ENCODE measurements at places on chromosomes 4 and X. TPM values are rescaled to one million over a fixed set of nuclear protein-coding genes. Genes with fewer than 3 reads are reported as not detected.

CD38 gene
- total RNA-seq: 38.4 TPM

GAB3 gene
- total RNA-seq: 6.6 TPM

GLUD2 gene
- 4.0 TPM for total RNA-seq

GLRA3 gene
- total RNA-seq: not detected

SPARCL1 gene
- 241 TPM for total RNA-seq

PPARGC1A gene
- 9.2 TPM for total RNA-seq

RIPPLY1 gene
- not detected for total RNA-seq

FGF13 gene
- 3.2 TPM for total RNA-seq

C4orf51 gene
- total RNA-seq: not detected

GPR50 gene
- not detected for total RNA-seq

USP17L10 gene
- not detected for total RNA-seq

GNRHR gene
- total RNA-seq: not detected

TKTL2 gene
- not detected for total RNA-seq

ADRA2C gene
- total RNA-seq: 3.2 TPM

YIPF6 gene
- total RNA-seq: 54.5 TPM

MAP7D2 gene
- 1.5 TPM for total RNA-seq

FSTL5 gene
- total RNA-seq: not detected

P2RY4 gene
- not detected for total RNA-seq

MAGEA8 gene
- total RNA-seq: not detected

SSX4 gene
- total RNA-seq: not detected

CXCL6 gene
- total RNA-seq: 4.8 TPM

BMP15 gene
- not detected for total RNA-seq

CYLC1 gene
- total RNA-seq: not detected

MAGEC2 gene
- not detected for total RNA-seq

FMR1NB gene
- total RNA-seq: not detected

TBC1D19 gene
- total RNA-seq: 14.3 TPM

TDO2 gene
- total RNA-seq: 13.4 TPM

FGFBP2 gene
- total RNA-seq: 2.9 TPM

EGFL6 gene
- total RNA-seq: 36.7 TPM

INTS6L gene
- total RNA-seq: 7.2 TPM

EDNRA gene
- 26.6 TPM for total RNA-seq

PAGE2B gene
- total RNA-seq: not detected

CCDC110 gene
- total RNA-seq: 2.1 TPM

PHOX2B gene
- total RNA-seq: not detected

CXCL10 gene
- 3.4 TPM for total RNA-seq

ZXDA gene
- total RNA-seq: 3.7 TPM

ATP8A1 gene
- total RNA-seq: 60.9 TPM

IGSF1 gene
- total RNA-seq: not detected

GPAT3 gene
- total RNA-seq: 5.7 TPM

CSAG3 gene
- total RNA-seq: not detected

DCUN1D4 gene
- 31.6 TPM for total RNA-seq

ARHGAP4 gene
- total RNA-seq: 35.6 TPM

AKAP14 gene
- total RNA-seq: not detected

ZFYVE28 gene
- total RNA-seq: 12.4 TPM

PRR32 gene
- not detected for total RNA-seq

CLIC2 gene
- 66.4 TPM for total RNA-seq

PPEF2 gene
- not detected for total RNA-seq
